ENCODE measurements at places on chromosomes 16 and 17. TPM values are rescaled to one million over a fixed set of nuclear protein-coding genes. Genes with fewer than 3 reads are reported as not detected.

DNA sequence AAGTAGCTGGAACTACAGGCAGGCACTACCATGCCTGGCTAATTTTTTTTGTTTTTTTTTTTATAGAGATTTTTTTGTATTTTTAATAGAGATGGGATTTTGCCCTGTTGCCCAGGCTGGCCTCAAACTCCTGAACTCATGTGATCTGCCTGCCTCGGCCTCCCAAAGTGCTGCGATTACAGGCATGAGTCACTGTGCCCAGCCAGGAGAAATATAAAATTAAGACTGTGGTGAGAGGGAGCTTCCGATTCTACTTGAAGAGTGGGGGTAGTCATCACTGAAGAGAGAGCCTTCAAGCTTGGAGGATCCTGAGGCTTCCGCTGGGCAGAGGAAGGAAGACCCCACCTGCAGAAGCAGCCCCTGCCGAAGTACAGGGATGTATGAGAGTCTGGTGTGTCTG, 34.4 kb upstream of the RGS9 start:
- DNase-seq: no peak

- DNase-seq: no peak
Measured at GRCh38 chr16:87469169-87469568, 23.7 kb downstream of the ZCCHC14 start.

ASGR2 gene
- polyA plus RNA-seq: 0.37 TPM

- no peak for DNase-seq
Measured at GRCh38 chr17:61401389-61402072, 1.9 kb downstream of the TBX2 start.

GRCh38 chr17:19538095-19539039, 4.7 kb downstream of the SLC47A1 start:
- DNase-seq: peak; percentile 35

DLG4 gene
- 109 TPM for polyA plus RNA-seq

- no peak for DNase-seq
Measured at GRCh38 chr17:16251043-16251442, 34.0 kb downstream of the PIGL start.

DNA sequence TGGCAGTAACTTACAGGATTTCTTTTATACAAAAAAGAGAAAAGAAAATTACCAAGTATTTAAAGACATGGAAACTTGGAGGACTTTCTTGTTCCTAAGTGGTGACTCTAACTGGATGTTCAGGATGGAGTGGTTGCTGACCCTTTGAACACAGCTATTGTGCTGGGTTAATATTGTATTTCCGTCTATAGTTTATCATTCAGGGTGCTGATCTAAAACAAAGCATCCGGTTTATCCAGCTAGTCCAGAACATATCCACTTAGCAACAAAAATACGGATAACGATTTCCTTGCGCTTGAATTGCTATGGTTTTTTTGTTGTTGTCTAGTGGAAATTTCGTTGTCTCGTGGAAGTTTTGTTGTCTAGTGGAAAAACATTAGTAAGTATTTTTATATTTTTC, 38.2 kb downstream of the SNTB2 start:
- DNase-seq: no peak

SLC6A2 gene
- polyA plus RNA-seq: not detected

GRCh38 chr16:19700319-19700781, 17.7 kb downstream of the KNOP1 start:
- no peak for DNase-seq

- no peak for DNase-seq
Measured at GRCh38 chr16:47699106-47699505, 238.0 kb downstream of the PHKB start.

GRCh38 chr16:2663553-2664546, 18.5 kb upstream of the KCTD5 start:
- no peak for DNase-seq

DNA sequence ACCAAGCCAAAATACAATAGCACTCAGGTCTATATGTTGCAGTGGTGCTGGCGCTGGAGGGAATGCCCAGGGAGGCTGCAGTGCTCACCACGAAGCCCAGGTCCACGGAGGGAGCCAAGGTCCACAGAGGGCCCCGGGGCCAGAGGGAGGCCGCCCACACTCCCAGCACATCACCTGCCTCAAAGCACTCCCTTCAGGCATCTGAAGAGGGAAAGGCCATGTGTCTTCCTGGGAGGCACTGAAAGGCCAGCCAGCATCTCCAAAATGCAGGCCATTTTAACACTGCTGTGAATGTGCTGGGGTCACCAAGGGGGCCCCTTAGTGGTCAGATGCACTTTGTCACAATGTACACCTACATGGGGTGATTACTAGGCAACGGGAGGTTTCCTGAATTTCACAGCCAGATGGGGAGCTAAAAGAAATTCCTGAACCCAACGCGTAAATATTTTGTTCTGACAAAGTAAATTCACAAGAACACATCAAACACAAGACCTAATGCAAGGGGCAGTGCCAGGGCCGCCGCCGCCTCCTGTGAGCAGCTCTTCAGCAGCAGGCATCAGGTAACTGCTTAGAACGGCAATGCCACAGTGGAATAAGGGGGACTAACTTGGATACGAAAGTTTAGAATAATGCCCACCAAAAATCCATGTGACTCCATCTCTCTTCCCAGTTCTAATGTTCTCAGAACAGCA, 42.8 kb downstream of the USP22 start:
- no peak for DNase-seq

DNA sequence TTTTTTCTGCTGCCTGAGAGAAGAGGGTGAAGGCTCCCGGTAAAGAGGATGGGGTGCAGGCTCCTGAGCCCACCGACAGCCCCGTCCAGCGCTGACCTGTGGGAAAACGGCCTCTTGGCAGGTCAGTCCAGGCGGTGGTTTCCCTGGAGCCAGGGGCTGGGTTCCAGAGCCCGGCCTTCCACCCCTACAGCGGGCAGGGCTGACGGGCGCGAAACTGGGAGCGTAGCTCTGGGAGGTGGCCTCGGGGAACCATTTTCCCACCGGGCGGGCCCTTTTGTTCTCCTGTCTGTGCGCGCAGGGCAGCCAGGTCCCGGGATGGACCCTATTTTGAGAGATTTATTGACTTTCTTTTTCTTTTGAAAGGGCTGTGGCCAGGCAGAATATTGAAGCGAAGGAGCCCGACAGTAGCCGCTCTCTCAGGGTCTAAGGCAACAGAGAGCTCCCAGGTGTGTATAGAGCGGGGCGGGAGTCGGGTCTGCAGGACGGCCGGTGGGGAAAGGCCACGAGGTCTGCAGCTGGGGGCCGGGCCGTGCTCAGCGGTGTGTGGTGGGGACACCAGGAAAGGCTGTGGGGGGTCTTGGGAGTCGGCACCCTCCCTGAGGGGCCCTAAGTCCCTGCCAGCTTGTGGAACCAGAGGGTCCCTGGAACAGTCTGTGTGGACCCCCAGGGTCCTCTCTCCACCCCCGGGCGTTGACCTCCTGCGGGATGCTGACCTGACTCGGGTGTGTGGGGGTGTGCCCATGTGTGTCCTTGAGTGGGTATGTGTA, 32.3 kb downstream of the METRNL start:
- DNase-seq: no peak

CENPX gene
- polyA plus RNA-seq: 160 TPM

KCNG4 gene
- polyA plus RNA-seq: not detected

CLEC18A gene
- 6.7 TPM for polyA plus RNA-seq

DNA sequence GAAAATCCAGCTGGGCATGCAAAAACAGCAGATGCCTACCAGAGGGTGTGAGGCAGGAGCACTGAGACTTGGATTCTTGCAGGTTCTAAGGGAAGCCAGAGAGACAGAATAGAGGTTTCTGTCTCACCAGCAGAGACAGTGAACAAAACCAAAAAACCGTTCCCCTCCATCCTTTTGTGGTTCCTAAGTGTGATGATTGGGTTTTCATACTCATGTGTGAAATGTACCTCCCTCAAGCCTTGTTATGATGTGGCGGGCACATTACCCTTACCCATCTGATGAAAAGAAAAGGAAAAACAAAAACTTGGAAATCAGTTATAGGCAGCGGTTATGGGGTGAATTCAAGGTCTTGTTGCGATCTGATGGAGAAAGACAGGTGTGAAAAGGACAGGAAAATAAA, 172.6 kb upstream of the CDH13 start:
- DNase-seq: no peak

KRTAP3-1 gene
- not detected for polyA plus RNA-seq

GRCh38 chr16:68088130-68088972, 3.2 kb downstream of the NFATC3 start:
- DNase-seq: no peak

NIP7 gene
- polyA plus RNA-seq: 9.3 TPM

IKZF3 gene
- polyA plus RNA-seq: 0.31 TPM

CDT1 gene
- polyA plus RNA-seq: 77.9 TPM

- DNase-seq: peak; percentile 10
Measured at GRCh38 chr17:4739122-4740024, at the start of the genes CXCL16 and ZMYND15. TSS of gene CXCL16 (minus strand) at chr17:4739928. CDS start at chr17:4739339, 589 bp downstream. TSS of gene ZMYND15 (plus strand) at chr17:4739833. CDS start at chr17:4740549, 716 bp downstream.

DNA sequence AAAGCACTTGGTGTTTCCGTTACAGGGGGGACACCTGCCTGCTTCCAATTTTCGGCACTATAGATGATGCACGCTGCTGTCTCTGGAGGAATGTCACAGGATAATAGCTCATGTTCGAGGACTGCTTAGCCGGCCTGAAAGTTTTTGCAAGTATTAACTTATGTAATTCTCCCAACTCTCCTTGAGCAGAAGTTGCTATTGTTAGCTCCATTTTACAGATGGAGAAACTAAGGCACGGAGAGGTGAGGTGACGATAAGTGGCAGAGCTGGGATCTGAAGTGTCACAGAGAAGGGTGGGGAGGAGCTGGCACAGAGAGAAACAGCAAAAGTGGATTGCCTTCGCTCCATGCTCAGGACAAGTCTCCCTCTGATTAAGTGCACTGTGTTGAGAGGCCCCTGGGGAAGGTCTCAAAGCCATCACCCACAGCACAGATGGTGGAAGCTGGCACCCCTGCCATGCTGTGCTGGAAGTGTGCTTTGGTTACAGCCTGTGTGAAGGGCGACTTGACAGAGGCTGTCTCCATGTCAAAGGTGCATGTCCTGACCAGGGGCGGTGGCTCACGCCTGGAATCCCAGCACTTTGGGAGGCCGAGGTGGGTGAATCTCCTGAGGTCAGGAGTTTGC, 40.8 kb upstream of the MEAK7 start:
- DNase-seq: no peak

GRCh38 chr16:2748757-2749455, 3.5 kb upstream of the SRRM2 start:
- no peak for DNase-seq

DNA sequence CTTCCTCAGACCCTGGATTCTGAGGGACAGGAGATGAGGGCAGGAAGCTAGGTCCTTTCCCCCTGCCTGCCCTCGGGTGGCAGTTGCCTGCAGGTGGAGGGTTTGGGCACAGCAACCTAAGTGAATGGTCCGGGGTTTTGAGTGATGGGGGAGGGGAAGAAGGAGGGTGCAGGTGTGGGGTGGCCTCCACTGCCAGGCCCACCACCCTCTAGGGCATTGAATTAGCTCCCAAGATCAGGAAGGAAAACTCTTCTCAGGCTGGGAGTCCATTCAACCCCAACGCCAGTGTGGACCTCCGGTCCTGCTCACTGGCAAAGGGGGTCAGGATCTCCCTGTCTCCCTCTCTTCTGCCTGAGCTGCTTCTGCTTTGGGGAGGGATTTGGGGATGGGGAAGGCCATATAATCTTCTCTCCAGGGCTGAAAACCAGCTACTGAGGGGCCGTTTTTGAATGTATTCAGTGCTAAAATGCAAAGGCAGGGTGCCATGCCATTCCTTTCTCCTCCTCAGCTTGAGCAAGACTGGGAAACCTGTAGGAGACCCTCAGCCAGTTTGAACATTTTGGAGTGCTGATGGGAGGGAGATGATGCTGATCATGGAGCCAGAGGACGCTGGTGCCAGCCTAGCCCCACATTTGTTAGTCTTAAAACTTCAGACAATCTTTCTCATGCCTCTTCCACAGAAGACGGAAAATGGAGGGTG, 18.8 kb downstream of the GRB7 start:
- no peak for DNase-seq

GRCh38 chr16:67254801-67255552, 6.2 kb downstream of the SLC9A5 start:
- no peak for DNase-seq

DNA sequence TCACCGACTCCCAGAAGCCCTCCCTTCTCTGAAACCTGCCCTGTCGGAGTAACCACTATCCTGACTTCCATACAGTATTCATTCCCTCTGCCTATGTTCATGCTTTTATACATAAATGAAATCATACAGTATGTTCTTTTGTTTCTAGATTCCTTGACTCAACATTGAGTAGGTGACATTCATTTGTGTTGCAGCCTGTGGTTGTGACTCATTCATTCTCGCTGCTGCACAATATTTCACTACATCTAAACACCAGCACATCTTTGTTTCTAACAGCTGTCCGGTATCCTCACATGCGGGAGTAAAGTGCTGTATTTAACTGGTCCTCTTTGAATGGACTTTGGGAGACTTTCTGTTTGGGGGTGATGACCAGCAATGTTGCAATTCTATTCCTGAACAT, 135.0 kb upstream of the FOXF1 start:
- DNase-seq: no peak

DNA sequence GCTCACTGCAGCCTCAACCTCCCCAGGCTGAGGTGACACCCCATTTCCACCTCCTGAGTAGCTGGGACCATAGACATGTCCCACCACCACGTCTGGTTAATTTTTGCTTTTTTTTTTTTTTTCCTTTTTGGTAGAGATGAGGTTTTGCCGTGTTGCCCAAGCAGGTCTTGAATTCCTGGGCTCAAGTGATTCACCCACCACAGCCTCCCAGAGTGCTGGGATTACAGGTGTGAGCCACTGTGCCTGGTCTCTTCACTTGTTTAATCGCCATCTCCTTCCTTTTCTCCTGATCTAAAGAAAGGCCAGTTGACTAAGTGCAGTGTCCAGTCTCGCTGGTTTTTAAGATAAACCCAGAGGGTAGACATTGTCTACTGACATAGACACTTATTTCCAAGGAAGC, 152.0 kb downstream of the C16orf95 start:
- DNase-seq: no peak

SLC5A11 gene
- polyA plus RNA-seq: 16.1 TPM

GRCh38 chr17:82062076-82062983, 3.3 kb downstream of the DUS1L start:
- DNase-seq: no peak

KRT34 gene
- polyA plus RNA-seq: not detected

SPATA32 gene
- not detected for polyA plus RNA-seq

ADAP2 gene
- polyA plus RNA-seq: 3.3 TPM

DNA sequence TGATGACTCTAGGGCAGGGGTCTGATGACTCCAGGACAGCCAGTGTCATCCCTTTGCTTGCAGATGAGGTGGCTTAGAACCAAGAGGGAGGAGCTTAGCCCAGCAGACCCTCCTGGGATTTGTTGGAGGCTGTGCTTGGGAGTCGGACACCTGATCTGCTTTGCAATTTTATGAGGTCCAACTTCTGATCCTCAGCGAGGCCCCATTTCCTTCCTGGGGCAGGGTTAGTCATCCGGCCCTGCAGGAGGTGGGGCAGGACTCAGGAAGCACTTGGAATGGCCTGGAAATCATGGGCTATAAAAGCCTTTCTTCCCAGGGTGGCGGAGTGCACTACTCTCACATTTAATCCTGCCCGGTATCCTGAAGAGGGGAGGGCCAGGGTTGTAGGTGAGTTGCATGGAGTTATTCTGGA, 168.5 kb downstream of the MSI2 start:
- no peak for DNase-seq

Measured in brain (organoid and tissue), 16 donors.